ENCODE measurements at places on chromosomes 1 and 21.

GRCh38 chr1:231240531-231240882, 505 bp upstream of the GNPAT start:
- DNase-seq = no peak

DNA sequence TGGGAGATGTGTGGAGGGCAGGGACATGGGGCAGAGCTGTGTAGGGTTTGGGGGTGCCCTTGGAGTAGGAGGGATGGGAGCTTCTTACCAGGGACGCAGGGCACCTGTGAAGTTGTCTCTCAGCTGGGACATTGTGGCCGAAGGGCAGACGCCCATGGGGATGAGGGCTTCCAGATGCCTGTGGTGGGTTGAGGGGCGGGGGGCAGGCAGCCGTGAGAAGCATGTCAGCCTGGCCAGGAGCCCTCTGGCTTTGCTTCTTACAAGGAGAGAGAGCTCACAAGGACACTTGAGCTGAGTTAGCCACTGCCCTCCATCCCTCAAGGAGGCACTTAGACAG, 8.5 kb downstream of the A3GALT2 start:
- no peak for DNase-seq

DNA sequence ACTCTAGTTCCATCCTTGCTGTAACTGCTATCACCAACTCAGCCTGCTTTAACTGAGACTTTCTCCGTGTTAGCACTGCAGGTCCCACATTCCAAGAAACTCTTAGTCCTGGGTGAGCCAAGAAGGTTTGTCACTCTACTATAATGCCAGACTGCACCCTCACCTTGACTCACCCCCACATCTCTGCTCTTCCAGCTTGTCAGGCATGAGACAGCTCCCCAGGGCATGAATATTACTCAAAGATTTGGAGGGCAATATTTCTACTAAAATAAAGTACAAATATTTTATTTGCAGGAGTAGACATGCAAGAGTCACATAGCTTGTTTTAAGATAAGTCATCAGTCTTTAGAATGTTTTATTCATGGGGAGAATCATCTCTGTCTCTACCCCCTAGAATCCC, 110.2 kb downstream of the MATN1 start:
- no peak for DNase-seq

- no peak for DNase-seq
These were observed 52.3 kb downstream of the COL18A1 start for GRCh38 chr21:45457161-45457831.

DNA sequence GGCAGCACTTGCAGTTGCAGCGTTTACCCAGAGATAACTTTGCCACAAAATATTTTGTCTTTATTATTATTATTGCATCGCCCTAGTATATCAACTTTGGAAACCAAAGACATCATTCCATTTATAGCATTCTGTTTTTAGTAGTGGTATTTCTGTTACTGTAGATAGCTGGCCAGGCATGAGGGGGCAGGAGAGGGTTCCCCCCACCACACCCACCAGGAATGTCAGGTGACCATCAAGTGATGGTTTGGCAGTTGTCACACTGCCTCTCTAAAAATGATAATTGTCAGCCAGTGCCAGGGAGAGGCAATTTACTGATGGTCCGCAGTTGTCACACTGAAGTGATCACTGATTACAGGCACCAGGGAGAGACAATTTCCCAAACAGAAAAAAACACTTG, 135.6 kb downstream of the TSEN15 start:
- no peak for DNase-seq

DNA sequence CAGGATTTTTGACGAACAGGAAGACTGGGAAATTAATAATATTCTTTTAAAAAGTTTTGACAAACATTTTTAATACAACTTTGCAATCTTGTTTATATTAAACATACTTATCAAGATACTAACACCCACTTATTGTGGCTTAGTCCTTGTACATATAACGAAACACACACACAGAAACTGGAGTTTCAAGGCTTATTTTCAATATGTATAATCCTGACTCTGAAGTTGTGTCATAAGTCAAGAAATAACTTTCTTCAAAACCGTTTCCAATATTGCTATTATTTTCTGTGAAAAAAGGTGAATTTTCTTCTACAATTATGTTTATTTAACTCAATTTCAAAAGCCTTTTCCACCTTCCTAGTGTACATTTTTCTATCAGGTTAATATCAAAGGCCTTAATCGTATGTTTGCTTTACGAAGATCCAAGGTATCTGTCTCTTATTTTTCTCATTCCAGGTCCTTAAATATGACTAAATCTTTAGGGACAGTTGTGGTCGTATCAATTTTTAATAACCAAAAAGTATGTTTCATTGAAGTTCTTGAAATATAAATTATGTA, 1.8 kb downstream of the CDKN2C start:
- DNase-seq = no peak

DNA sequence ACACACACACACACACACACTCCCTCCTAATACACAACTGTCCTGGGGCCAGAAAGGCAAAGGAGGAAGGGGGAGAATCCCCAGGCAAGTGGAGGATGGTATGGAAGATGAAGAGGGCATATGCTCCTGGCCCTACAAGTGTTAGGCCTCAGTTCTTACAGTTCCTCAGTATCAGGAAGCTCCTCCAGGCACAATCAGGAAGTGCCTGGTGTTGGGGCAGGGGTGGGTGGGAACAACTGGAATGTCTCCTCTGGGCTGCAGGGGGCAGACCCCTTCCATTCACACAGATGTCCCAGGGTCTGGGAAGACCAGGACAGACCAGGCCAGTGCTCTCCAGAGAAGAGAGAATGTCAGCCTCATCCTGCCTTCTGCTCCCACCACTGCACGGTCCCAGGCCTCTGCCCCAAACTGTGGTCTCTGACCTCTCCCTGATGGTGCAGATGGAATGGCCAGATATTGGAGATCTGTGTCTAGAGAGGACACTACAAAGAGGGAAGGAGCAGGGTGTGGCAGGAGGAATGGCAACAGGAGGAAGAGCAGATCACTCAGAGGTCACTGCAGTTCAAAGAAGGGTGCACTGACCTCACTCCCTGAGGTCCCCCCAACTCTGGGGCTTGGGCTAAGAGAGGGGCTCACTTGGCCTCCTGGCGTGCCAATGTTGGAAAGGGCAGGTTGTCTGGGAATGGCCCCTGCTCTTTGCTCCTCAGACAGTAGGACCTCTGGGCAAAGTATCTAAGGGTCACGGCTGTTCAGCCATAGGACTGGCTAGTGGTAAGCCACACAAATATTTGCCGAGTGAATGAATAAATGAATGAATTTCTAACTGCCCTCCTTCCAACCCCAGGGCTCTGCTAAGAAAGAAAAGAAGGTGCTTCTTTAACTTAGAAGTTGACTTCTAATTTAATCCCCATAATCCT, 2.5 kb upstream of the DENND2D start:
- DNase-seq = no peak

DNA sequence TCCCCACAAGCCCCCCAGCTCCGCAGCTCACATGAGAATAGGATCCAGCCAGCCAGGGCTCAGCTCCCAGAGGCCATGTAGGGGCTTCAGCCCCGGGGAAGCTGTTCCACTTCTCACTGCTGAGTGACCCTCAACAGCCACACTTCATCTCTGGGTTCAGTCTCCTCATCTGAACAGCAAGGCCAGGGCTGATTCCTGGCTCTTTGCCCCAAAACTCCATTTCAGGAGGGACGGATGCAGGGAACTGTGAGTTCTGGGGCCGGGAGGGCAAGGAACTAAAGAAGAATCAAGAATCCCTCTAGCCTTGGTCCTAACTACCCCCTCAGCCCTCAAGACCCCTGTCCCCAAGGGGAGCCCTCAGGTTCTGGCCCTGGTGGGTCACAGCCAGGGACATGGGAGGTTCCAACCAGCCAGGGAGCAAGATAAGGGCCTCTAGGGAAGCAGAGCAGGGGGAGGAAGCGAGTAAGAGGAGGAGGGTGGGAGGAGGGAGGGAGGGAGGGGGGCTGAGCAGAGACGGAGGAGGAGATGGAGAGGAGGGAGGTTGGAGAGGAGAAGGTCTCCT, 13.1 kb downstream of the SDC3 start:
- DNase-seq = no peak

- DNase-seq = no peak
These were observed 81.9 kb downstream of the GALNT2 start for GRCh38 chr1:230148768-230149469.

GRCh38 chr1:91699339-91699974, 186.5 kb downstream of the TGFBR3 start:
- DNase-seq = no peak

- no peak for DNase-seq
These were observed 504 bp downstream of the H6PD start for GRCh38 chr1:9235096-9235459.

GRCh38 chr1:237197470-237198425, 155.8 kb downstream of the RYR2 start:
- no peak for DNase-seq

DNA sequence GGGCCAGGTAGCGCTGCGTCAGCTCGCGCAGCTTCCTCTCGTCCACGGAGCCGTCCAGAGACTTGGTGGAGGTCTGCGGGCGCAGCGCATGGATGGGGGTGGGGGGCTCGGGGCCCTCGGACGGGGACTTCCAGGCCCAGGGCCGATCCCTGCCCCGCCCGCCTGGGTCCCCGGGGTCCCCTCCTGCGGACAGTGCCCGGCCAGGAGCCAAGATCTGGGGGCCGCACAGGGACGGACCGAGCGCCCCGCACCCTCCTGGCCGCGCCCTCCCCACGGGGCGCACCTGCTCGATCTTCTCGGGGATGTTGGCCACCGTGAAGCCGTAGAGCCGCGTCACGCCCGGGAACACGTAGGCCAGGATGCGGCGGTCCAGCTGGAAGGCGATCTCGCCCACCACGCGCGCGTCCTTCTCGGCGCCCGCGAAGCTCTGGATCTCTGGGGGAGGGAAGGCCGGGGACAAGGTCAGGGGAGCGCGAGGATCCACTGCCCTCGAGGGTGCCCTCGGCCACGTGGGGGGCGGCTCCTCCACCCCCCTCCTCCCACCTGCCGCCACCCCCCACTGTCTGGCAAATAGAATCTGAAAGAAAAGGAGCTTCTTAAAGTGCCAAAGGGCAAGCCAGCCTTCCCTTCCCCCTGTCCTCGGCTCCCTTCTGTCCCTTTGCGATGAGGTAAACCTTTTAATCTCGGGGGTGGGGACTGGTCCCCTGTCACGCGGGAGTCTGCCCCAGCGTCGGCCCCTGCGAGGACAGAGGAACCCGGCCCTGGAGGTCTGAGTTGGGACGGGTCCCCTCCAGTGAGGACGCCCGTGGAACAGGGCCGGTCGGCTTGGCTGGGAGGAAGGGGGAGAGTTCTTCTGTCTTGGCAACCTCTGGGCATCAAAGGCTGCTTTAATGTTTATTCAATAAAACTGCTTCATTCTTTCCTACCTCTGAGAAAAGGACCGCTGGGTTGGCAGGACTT, 6.5 kb upstream of the FTCD start:
- DNase-seq = no peak

DNA sequence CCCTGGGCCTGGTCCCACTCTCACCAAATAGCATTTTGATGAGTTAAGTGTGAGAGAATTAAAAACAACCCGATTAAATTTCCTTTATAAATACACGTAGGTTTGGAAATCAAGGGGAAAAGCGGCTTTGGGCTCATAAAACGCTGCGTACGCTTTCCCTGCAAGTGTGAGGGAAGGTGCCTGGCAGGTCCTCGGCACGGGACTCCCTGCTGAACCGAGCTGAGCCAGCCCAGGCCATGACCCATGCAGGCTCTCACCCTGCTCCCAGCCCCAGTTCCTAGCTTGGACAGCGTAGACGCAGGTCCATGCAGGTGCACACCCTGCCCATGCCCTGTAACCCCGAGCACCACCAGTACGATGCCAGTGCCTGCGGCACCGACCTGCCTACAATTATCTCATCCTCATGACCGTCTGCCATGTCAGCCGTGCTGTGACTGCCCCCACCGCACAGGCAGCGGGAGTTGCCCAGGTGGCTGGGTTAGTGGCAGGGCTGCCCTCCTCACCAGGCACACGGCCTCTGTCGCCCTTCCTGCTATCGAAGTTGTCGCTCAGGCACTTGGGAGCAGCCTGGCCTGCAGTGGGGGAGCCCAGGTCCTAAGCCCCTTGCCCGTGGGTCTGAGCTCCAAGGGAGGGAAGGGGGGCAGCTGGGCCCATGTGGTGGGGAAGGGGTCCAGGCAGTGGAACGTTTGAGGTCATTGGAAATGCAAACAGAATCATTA, 41.0 kb upstream of the ACTRT2 start:
- no peak for DNase-seq

- DNase-seq = no peak
These were observed 41.2 kb upstream of the USH2A start for GRCh38 chr1:216464489-216464888.

DNA sequence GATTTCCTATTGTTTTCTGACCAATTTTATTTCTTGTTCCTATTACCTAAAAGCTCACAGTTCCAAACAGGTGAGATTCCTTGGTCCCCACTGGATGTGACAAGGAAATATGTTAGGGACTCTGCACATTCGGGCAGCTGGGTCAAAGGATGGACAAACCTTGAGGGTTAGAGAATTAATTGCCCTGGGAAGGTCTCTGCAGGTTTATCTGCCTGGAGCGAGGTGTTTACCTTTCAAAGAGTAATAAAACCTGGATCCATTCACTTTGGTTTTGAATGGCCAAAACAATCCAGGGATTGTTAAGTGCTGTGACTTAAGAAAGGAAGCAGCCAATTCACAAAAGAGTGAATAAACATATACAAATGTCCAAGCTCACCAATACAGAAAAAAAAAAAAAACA, 33.6 kb upstream of the RAB4A start:
- no peak for DNase-seq

GRCh38 chr1:164709126-164709525, 150.1 kb downstream of the PBX1 start:
- no peak for DNase-seq

GRCh38 chr1:45348966-45349677, 8.9 kb upstream of the MUTYH start:
- no peak for DNase-seq

GRCh38 chr1:227343727-227344551, 25.6 kb upstream of the CDC42BPA start:
- DNase-seq = no peak

GRCh38 chr21:37405629-37406028, 39.1 kb downstream of the DYRK1A start:
- no peak for DNase-seq

DNA sequence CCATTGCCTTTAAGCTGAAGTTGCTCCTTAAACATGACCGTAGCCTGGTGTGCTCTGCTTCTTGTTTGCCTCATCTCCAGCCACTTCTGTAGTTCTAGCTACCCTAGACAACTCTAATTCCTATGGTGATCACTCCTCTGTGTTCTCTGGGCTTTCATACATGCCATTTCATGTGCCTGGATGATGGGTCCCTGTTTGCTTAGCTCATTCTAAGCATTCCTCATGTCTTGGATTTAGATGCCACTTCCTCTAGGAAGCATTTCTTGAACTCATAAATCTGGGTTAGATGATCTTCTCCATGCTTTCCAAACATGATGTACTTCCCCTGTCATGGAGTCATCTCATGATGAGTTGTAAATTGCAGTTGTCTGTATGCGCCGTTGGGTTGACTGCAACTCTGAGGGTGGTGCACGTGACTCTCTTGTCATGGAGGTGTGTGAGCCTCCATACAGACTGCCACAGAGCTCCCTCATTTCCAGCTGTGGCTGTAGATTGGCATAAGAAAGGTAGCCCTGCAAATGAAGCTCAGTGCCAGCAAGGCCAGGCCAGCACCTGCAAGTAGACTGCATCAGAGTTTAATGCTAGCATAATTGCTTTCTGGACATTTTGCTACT, 77.2 kb downstream of the LAMC1 start:
- DNase-seq = no peak

- no peak for DNase-seq
These were observed 48.1 kb downstream of the NGF start for GRCh38 chr1:115289940-115290339.

Measured in stimulated activated CD8-positive, alpha-beta memory T cell treated with anti-CD3 and anti-CD28 coated beads, Interleukin-15, amount 100 ng/mL, for 1 hour (primary cell).